ENCODE measurements at places on chromosomes 13 and 19.

DNA sequence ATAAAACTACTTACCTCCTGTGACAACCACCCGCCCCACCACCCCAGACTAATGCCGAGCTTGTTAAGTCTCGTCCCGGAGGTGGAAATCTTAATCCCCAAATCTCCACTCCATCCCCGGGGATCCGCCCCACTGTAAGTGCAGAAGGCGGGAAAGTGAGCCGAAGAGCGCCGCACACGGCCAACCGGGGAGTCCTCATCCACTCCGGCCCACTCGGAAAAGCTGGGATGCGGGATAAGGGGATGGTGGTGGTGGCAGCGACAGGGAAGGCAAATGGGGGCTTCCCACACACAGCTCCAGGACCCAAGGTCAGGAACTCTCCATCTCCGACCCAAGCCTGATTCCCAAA lies 621 bp downstream of the FBL start:
- DNase-seq = peak; percentile 8

- no peak for DNase-seq
These were observed 143.9 kb upstream of the TSC22D1 start for GRCh38 chr13:44719857-44720671.

DNA sequence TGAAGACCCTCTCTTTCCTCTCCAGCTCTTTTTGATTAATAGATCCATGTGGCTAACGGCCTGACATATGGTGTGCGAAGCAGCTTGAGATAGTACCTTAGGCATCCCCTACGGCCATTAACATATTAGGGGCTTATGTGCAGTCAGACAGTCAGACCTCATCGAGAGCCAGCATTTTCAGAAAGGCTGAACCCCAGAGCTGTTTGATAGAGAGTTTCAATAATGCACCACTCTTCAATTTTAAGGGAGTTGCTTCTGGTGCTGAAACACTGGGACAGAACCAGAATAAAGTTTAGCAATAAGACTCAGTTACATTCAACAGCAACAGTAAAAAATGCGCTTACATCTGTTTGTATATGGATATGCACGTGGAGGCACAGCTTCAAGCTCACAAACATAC lies 10.8 kb downstream of the POU4F1 start:
- no peak for DNase-seq

- DNase-seq = no peak
These were observed 1.8 kb downstream of the FBN3 start for GRCh38 chr19:8147582-8147978.

GRCh38 chr19:40542202-40542859 lies 34.3 kb upstream of the SHKBP1 start:
- no peak for DNase-seq

DNA sequence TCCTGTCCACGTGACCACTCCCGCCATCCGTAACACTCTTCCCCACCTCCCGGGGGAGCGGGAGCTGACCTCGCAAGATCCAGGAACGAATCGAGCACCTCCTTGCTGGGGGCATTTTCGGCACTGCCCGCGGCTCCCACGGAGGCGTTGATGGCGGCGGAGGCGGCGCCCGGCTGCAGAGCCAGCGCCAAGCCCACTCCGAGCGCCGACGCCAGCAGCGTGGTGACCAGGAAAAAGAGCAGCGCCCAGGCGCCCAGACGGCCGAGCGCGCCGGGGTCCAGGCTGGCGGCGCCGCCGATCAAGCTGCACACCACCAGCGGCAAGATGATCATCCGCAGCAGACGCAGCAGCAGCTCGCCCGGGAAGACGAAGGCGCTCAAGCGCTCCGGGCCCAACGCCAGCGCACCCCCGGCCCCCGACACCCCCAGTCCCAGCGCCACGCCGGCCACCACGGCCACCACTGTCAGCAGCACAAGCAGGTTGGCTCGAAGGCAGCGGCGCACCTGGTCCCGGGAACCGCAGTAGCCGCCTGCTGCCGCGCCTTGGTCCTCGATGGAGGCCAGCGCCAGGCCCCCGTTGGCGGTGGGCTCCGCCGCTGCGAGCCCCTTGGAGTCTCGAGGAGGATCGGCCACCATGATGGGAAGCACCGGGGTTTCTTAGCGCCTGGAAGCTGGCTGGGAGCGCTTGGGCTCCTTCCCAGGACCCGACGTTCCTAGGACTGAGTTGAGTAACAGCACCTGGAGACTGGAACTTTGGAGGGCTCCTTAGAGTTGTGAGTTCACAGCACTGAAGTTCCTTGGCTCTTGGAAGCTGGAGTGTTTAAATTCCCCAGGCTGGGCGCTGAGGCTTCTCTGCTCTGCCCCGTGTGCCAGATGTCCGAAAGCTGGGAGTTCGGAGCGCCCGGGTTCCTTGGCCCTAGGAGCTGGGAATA lies 798 bp downstream of the SLC1A5 start:
- DNase-seq = peak; percentile 43

DNA sequence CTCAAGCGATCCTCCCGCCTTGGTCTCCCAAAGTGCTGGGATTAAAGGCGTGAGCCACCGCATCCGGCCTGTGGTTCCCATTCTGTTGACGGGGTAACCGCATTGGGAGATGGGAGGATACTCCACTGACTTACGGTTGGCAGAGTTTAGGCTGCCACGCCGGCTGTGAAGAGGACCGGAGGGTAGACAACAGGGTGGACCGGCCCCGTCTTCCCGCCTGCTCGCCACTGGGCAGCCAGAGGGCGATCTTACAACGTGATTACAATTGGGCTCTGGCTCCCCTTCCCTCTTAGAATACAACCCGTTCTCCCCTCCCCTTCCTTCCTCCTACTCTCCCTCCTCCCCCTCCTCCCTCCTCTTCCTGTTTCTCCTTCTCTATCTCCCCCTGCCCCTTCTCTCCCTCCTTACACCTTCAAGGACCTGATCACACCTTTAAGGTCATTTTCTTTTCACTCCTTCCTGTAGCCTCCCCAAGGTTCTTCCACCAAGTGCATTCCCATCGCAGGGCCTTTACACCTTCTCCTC lies 957 bp upstream of the CCDC194 start:
- peak; percentile 76 for DNase-seq

GRCh38 chr13:80499536-80500290 lies 158.8 kb upstream of the SPRY2 start:
- no peak for DNase-seq

GRCh38 chr13:59885076-59885475 lies 278.7 kb downstream of the DIAPH3 start:
- no peak for DNase-seq

- no peak for DNase-seq
These were observed 99.0 kb upstream of the HTR2A start for GRCh38 chr13:46995874-46996273.

DNA sequence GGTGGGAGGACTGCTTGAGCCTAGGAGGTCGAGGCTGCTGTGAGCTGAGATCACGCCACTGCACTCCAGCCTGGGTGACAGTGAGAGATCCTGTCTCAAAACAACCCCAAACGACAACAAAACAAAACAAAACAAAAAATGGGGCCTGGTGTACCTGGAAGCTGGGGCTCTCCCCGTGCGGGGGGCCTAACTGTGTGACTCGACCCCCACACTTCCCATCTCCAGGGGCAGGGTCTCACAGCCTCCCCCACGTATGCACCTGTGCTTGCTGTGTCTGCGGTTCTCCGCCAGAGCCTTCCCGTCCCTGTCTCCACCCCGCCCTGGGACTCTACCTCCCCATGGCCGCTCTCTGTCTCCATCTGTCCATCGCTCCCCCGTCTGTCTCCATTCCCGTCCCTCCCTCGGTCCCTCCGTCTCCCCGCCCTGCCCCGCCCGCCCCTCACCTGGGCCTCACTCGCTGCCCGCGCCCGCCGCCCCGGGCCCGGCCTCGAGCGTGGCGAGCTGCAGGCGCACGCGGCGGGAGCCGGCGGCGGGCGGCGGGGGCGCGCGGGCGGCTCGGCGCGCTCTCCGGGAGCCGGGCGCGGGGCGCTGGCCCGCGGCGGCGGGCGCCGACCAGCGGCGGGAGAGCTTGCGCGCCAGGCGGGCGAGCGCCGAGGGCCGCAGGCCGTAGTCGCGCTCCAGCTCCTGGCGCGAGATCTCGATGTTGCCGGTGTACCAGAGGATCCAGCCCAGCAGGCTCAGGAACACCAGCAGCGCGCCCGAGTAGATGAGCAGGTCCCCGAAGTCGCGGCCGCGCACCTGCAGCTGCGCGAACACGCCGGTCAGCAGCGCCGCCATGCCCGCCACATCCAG lies 587 bp downstream of the TMEM238 start:
- peak; percentile 48 for DNase-seq

GRCh38 chr19:18896421-18896841 lies 473 bp upstream of the CERS1 start:
- no peak for DNase-seq

DNA sequence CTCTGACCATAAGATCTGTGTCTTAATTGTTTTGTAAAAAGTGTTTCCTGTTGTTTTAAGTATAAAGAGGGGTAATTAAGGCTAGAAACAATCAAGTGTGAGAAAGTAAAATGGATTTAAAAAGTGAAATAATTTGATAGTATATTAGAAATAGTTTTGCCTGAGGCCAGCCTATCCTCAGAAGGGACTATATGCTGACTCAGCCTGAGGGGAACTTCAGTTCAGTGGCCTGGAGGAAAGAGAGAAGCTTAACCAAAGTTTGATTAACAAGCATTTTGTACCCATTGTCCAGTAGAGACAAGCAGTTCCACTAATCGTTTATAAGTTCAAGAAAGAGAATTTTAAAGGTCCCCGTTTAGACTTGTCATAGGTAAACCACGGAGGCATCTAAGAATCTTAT lies 1793.2 kb upstream of the PRR20A start:
- no peak for DNase-seq

- no peak for DNase-seq
These were observed 8.7 kb upstream of the ATP12A start for GRCh38 chr13:24671386-24672113.

DNA sequence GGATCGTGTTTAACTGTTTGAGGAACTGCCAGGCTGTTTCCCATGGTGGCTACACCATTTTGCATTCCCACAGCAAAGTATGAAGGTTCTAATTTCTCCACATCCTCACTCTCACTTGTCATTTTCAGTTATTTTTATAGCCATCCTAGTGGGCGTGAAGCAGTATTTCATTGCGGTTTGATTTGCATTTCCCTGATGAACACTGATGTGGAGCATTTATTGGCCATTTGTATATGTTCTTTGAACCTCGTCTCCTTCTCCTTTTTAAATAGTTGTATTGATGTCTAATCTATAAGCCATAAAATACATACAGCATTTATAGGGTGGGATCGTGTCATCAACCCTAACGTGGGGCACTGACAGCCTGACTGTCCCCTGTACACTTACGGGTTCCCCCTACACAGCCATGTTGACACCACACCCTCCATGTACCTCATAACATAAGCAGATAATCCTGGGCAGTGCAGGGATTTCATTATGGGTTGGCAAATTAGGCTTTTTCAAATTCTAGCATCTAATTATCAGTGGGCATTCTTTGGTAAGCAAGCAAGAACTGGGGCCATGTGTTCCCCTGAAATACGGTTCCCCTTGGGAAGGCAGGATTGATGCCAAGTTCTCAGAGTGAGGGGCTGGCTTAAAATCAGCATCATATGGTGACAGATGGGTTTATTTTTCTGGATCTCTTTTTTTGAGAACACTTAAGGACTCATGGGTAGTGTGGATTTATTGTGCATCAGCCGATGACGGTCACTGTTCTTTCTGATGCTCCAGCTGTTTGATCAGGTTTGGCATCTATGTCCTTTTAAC lies 11.6 kb upstream of the ZBTB45 start:
- DNase-seq = no peak

GRCh38 chr19:49436381-49437017 lies 4.8 kb downstream of the SLC17A7 start:
- peak; percentile 79 for DNase-seq

DNA sequence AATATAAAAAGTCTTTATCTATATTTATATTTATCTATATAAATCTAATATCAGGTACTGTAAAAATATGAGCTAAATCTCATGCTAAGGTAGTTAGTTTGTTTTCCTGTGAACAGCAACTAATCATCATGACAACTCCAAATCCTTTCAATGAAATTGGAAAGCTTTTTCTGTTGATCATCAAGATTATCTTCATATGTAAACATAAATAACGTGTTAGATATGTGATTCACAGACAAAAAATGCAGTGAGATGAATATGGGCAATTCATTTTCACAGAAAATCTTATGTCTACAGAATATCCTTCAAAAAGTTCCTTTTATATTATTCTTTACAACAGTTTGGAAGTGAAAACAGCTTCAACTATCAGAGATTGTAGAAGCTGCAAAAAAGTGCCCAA lies 41.7 kb upstream of the EEF1AKMT1 start:
- DNase-seq = no peak

GRCh38 chr13:35225582-35225981 lies 250.9 kb downstream of the MAB21L1 start:
- no peak for DNase-seq

DNA sequence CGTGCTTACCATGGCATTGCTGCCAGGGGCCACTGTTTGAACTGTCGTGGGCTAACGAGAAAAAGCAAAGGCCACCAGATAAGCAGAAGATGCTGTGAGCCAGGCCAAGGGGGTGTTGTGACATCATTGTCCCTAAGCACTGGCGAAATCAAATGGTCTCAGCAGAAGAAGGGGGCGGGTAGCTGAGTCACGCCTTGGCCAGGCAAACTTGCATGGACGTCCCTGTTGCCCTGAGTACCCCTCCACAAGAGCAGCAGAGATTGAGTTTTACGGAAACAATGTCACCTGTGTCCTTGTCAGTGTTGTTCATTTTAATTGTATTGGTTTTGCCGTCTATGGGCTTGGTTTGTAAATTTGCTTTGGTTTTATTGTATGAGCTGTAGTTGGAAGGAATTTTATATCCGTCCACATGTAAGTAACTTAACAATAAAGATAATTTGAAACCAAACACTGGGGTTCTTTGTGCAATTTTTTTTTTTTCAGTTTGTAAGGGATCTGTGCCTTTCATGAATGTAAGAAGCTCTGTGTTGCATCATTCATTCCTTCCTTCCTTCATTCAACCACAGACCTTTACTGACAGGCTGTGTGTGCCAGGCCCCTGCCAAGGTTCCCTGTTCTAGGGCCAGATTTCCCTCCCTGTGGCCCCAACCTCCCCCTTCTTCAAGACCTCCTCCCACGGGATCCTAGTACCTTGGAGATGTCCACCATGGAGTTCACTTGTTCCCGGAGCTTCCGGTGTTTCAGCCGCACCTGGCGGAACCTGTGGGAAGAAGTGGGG lies 12.3 kb downstream of the KCNN4 start:
- DNase-seq = no peak

DNA sequence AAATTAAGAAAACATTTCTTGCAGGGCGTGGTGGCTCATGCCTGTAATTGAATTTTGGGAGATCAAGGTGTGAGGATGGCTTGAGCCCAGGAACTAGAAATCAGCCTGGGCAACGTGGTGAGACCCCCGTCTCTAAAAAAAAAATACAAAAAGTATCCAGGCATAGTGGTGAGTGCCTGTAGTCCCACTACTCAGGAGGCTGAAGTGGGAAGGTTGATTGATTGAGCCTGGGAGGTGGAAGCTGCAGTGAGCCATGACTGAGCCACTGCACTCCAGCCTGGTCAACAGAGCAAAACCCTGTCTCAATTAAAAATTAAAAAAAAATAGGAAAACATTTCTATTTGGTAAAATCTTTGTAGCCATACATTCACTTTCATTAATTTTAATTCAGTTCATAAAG lies 526.5 kb downstream of the PCDH9 start:
- no peak for DNase-seq

DNA sequence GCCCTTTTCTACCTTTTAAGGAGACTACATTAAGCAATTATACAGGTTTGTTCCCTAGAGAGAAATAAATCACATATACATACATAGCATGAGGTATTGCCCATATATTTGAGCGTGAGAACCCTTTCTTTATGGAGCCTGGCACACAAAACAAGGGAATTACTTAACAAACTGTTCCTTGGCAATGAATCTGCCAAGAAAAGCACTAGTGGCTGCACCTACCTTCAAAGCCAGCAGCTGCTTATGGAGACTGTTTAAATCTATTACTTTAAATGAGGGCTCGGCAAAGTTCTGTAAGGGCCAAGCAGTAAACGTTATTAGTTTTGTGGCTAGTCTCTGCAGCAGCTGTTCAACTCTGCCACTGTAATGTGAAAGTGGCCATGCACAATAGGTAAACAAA lies 7.0 kb downstream of the RFX1 start:
- DNase-seq = no peak
